ENCODE measurements at places on chromosomes 13 and 19.

DNA sequence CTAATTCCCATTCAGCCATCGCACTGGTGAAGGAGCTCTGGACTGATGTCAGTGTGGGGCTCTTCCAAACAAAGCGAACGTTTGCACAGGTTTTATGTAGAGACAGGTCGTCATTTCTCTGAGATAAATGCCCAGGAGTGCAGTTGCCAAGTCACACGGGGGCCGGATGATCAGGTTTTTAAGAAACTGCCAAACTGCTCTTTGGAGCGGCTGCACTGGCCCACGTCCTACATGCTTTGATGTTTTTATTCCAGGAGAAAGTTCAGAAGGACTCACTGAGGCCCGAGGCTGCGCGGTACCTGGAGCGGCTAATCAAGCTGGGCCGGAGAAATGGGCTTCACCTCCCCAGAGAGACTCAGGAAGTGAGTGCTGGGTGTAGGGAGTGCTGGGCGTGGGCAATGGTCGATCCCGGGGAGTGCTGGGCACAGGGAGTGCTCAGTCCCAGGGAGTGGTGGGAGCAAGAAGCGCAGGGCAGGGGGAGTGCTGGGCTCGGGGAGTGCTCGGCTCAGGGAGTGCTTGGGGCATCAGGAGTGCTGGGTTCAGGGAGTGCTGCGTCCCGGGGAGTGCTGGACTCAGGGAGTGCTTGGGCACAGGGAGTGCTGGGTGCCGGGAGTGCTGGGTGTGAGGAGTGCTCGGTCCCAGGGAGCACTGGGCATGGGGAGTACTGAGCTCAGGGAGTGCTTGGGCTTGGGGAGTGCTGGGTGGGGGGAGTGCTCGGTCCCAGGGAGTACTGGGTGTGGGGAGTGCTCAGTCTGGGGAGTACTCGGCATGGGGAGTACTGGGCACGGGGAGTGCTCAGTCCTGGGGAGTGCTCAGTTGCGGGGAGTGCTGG is 10.7 kb downstream of the THOP1 start:
- DNase-seq = no peak

DNA sequence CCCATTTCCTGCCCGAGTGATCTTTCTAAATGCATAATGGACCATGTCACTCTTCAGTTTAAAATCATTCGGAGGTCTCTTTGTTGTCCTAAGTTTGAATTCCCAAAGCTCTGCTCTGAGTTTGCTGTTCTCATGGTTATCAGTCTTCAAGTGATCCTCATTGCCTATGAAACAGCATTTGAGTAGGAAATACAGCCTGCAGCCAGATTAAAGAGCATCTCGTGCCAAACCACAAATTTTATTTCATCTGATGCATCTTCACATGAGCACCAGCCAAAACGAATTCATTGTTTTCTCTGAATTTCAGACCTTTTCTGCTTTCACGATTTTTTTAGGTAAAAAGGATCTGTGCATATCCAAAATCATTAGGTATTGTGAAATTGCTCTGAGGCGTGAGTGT is 299.6 kb downstream of the TDRD3 start:
- no peak for DNase-seq

- DNase-seq = no peak
These were observed 1178.0 kb downstream of the OLFM4 start for GRCh38 chr13:54206626-54207025.

DNA sequence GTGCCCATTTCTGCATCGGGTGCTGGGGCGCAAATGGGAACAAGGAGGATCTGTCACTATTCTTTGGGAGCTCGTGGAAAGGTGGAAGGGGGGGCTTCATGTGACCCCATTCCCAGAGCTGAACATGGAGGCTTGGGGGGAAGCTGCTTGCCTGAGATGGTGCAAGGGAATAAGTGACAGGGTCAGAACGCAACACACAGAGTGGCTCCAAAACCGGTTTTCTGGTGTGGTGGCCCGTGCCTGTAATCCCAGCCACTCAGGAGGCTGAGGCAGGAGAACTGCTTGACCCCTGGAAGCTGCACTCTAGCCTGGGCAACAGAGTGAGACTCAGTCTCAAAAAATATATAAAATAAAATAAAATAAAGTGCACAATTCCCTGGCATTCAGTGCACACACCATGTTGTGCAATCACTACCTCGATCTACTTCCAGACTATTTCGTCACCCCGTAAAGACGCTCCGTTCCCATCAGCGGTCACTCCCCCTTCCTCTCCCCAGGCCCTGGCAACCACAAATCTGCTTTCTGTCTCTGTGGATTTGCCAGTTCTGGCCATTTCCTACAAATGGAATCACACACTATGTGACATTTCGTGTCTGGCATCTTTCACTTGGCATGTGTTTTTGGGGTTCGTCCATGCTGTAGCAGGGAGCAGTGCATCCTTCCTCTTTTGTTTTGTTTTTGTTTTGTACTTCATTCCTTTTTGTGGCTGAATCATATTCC is 18.2 kb upstream of the COMP start:
- DNase-seq = no peak

DNA sequence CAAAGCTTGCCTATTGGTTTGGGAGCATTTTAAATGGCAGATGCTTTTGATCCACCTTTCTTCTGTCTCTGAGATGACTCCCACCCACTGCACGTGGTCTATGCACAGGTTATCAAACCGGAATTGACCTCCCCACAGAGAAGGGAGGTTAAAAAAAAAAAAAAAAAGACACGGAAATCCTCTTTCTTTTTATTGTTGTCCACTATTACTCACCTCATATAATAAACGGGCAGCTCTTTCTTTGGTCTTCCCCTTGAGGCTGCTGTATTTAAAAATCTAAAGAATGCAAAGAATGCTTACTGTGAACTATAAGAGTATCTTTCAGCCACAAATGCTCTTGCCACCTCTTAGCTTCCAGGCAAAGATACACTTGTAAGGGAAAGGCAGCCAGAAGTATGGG is 329.7 kb downstream of the NDFIP2 start:
- DNase-seq = peak; percentile 21

- peak; percentile 84 for DNase-seq
These were observed 23.5 kb downstream of the KCTD15 start for GRCh38 chr19:33819880-33820781.

- peak; percentile 84 for DNase-seq
These were observed 8.8 kb downstream of the ALOX5AP start for GRCh38 chr13:30744056-30744680.

- no peak for DNase-seq
These were observed 59.7 kb downstream of the DLEU7 start for GRCh38 chr13:50783717-50784290.

- DNase-seq = no peak
These were observed 37.5 kb downstream of the C13orf46 start for GRCh38 chr13:113936166-113936965.

DNA sequence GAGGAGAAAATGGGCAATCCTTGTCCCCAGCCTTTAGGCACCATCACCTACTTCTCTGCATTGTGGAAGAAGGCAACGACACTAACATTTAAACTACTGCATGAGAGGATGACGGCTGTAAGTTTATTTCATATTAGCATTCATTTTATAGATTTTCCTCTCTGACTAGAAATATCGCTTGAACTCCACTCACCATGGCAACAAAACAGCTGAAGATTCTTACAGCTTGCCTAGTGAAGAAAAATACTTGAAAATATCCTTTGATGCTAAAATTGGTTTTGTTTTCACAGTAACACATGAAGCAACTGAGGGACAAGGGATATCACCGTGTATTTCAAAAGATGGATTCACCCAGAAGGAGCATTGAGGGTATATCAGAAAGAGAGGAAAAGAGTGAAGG is 284.3 kb downstream of the LIG4 start:
- DNase-seq = no peak

DNA sequence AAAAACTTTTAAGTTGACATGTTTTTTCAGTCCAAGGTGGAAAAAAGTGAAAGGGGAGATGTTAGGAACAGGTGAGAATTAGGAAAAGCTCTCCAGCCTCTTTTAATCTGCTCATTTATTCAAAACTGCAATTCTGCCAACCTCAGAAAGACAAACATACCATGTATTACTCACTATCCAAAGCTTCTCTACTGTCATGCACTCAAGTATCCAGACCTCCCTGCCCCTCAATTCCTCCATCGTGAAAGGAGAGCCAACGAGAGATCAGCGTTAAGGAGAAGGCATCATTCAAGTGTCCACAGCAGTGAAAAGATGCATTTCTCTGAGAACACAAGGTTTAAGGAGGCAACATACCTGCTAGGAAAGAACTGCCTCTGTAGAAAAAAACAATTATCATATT is 24.5 kb downstream of the DIAPH3 start:
- no peak for DNase-seq

- no peak for DNase-seq
These were observed 86.4 kb downstream of the RGCC start for GRCh38 chr13:41543664-41544300.

DNA sequence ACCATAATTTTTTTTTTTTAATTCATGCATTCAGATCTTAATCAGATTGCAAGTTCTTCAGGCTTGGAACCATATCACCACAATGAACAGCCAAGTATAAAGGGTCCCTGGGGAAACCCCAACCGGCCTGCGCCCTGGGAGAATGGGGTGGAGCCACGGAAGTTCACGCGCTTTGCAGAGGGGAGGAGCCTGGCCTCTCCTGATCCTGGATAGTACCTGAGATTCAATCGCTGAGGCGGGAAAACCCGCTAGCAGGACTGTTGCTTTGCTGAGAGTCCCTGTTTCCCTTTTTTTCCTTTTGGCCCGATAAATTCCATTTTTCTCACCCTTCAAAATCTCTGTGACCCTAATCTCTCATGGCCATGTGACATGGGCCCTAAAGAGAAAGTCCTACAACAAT is 385.1 kb downstream of the IRS2 start:
- no peak for DNase-seq

GRCh38 chr13:33958964-33959363 is 141.0 kb downstream of the RFC3 start:
- no peak for DNase-seq

DNA sequence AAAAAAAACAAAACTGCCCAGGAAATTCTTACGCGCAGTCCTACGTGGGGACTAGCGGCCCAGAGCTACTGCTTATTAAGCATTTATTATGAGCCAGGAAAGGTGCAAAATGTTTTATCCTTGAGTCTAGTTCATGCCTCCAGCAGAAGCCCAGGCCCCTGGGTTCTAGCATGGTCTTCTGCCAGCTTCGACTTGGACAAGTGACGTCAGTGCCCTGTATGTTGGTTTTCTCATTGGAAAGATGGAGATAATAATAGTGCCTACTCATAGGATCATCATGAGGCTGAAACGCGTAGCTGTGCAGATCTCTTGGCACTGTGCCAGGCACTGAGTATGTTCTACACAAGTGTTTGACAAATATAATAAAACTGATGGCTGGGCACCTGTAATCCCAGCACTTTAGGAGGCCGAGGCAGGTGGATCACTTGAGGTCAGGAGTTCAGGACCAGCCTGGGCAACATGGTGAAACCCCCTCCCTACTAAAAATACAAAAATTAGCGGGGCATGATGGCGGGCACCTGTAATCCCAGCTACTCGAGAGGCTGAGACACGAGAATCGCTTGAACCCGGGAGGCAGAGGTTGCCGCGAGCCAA is 12.4 kb upstream of the SULT2B1 start:
- peak; percentile 37 for DNase-seq

- DNase-seq = no peak
These were observed 35.1 kb downstream of the ZNF433 start for GRCh38 chr19:12000152-12000981.

DNA sequence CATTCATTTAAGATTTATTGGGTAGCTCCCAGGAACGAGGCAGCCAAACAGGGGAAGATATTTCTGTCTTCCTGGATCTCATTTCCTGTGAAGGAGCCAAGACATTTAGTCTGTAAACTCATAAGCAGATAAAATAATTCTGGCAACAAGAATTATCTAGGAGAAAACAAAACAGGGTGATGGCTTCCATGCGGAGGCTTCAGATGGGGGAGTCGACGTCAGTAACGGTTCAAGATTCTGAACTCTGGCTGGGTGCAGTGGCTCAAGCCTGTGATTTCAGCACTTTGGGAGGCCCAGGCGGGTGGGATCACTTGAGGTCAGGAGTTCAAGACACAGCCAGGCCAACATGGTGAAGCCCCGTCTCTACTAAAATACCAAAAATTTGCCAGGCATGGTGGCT is 1.3 kb downstream of the GNA15 start:
- no peak for DNase-seq

- DNase-seq = no peak
These were observed 1198.2 kb upstream of the PCDH9 start for GRCh38 chr13:68428292-68428691.

- DNase-seq = no peak
These were observed 413.9 kb downstream of the SLITRK5 start for GRCh38 chr13:88085036-88085435.

DNA sequence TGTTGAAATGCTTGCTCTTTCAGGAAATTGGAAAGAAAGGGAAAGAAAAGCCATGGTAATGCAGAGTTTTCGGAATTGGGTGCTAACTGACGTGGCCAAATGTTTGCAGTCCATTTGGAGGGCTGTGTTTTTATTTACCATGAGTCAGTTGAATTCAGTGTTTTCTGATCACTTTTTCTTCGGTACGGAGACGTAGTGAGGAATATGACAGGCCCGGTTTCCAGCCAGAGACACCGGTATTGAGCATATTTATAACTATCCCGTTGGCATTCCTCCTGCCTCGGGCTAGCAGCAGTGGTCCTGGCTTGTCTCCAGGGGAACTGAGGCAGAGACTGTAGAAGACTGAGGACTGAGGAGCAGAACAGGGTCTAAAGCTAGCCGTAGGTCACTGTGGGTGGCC is 1.0 kb downstream of the CDC16 start:
- no peak for DNase-seq

GRCh38 chr13:49791315-49791710 is 1.2 kb downstream of the KPNA3 start:
- DNase-seq = peak; percentile 44

DNA sequence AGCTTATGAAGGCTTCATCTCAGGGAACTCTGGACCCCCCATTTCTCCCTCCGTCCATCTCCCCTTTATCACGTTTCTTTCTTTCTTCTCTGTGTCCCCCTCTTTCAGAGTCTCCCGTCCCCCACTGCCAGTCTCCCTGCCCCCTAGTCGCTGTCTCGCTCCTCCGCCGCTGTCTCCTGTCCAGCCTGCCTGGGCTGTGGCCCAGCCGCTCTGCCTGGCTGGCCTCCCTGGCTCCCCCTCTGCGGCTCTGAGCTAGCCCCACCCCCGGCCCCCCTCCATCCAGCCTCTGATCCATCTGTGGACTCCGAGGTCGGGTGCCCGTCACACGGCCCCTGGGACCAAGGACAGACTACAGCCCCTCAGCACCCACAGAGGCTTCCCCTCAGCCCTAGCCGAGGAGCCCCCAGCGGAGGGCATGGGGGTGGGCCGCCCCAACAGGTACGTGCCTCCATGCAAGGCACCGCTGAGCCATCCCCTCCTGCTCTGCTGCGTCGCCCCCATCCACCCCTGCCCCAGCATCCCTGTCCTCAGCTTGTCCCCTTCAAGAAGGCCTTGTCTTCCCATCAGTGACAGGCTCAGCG is 1.1 kb upstream of the KCNJ14 start:
- DNase-seq = no peak

GRCh38 chr19:10316229-10317044 is 622 bp upstream of the FDX2 start:
- DNase-seq = no peak

DNA sequence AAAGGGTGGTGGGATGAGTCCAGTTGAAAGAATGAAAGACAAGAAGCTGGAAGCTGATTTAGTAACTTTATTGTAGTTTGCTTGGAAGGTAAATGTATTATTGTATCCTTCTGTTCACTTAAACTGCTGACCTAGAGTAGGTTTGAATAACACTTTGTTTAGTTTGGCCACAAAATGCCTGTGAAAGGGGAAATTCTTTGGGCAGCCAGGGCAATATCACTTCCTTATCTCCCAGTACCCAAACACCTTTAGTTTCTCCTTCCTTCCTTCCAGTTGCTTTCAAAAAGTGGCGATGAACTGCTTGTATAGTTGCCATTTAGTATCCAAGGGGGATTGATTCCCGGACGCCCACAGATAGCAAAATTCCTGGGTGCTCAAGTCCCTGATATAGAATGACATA is 120.1 kb downstream of the PAN3 start:
- DNase-seq = no peak

Measured in PC-9 (cell line).